ENCODE measurements at places on chromosomes 1 and 21. TPM values are rescaled to one million over a fixed set of nuclear protein-coding genes. Genes with fewer than 3 reads are reported as not detected.

DNA sequence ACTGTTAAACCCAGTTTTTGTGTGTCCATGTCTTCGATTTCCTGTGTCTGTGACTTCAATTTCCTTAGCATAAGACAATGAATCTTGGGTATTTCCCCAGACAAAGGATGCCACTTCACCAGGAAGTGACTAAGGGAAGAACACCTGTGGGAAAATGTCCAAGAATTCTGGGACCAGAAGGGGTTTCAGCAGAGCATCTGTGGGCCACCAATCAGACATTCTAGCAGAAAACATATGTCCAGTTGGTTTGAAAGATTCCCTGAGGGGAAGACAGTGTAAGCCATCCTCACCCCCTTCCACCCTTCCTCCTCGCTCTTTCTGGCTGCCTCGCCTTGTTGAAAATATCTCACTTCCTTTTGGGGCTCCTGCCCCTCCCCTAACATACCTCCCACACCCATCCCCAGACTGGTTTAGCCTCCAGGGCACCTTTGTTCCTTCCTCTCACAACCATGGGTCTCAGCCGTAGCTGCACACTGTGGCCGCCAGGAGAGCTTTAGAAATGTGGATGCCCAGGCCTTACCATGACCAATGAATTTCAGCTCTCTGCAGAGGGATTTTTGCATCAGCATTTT, 25.5 kb upstream of the IFNAR1 start:
- peaks cover 8% of the 10 kb centered on the region for H3K36me3 ChIP-seq
- H3K4me1 ChIP-seq = peaks cover 22% of the 10 kb centered on the region
- peak overlapping the region; percentile 24 for H3K27ac ChIP-seq
- no peak overlapping the region for H3K4me3 ChIP-seq

GRCh38 chr1:4227986-4228385, 327.9 kb upstream of the C1orf174 start:
- H3K4me3 ChIP-seq = no peak overlapping the region
- no peaks in the 10 kb centered on the region for H3K27me3 ChIP-seq
- H3K27ac ChIP-seq = no peak overlapping the region
- DNase-seq = no peak

GRCh38 chr21:45550522-45551210, 8.4 kb upstream of the SLC19A1 start:
- H3K27ac ChIP-seq = peak overlapping the region; percentile 8
- H3K4me3 ChIP-seq = no peak overlapping the region
- DNase-seq = peak; percentile 54
- H3K27me3 ChIP-seq = no peaks in the 10 kb centered on the region
- H3K36me3 ChIP-seq = no peaks in the 10 kb centered on the region

- no peak overlapping the region for H3K27ac ChIP-seq
- H3K36me3 ChIP-seq = no peaks in the 10 kb centered on the region
- no peak for DNase-seq
- no peaks in the 10 kb centered on the region for H3K27me3 ChIP-seq
- no peaks in the 10 kb centered on the region for H3K4me1 ChIP-seq
- no peak overlapping the region for H3K4me3 ChIP-seq
Measured at GRCh38 chr1:100585786-100586185, 47.8 kb downstream of the GPR88 start.

DNA sequence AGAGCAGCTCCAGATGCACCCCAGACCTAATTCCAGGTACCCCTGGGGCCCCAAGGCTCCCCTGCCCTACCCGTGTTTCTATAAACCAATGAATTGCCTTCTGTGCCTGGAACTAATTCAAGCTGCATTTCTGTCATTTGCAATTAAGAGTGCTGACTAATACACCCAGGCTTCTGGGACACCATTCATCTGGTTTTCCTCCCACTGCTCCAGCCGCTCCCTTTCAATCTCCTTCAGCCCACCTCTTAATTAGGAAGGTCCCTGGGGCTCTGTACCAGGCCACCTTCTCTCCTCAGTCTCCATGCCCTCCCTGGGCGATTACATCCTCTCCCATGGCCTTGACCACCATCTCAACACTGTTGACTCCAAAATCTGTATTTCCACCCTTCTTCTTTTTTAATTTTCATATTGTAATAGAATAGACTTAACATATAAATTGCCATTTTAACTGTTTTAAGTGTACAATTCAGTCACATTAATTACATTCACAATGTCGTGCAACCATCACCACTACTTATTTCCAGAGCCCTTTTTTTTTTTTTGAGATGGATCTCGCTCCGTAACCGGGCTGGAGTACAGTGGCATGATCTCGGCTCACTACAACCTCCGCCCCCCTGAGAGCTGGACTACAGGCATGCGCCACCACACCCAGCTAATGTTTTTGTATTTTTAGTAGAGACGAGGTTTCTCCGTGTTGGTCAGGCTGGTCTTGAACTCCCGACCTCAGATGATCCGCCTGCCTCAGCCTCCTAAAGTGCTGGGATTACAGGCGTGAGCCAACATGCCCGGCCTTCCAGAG, 9.2 kb upstream of the GJB3 start:
- peaks cover 6% of the 10 kb centered on the region for H3K27me3 ChIP-seq
- no peak overlapping the region for H3K27ac ChIP-seq
- no peak overlapping the region for H3K4me3 ChIP-seq
- no peaks in the 10 kb centered on the region for H3K4me1 ChIP-seq

Gene PLCH2
- 3.1 TPM for total RNA-seq

Gene PGBD2
- 7.2 TPM for total RNA-seq

Gene HAO2
- total RNA-seq = not detected

- H3K27me3 ChIP-seq = no peaks in the 10 kb centered on the region
- H3K36me3 ChIP-seq = no peaks in the 10 kb centered on the region
- H3K27ac ChIP-seq = no peak overlapping the region
- DNase-seq = no peak
Measured at GRCh38 chr1:180160357-180160756, 5.7 kb downstream of the QSOX1 start.

DNA sequence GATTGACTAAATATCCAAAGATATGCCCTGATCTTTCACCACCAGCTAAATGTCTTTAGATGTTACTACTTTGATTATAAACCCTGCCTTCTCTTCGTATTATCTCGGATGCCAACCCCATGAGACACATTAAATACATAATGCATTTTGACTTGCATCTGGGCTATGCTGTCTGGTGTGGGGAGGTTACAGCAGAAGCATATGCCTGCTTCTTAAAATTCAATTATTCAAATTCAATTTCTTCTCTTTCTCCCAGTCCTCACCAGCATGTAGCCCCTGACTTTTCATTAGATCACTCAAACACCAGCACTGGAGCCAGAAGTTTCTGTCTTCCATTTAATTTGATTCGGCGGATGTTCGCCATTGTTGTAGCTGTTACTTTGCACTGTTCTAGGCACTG, 360.7 kb upstream of the CAMK1G start:
- H3K27ac ChIP-seq = no peak overlapping the region
- no peaks in the 10 kb centered on the region for H3K36me3 ChIP-seq
- H3K4me1 ChIP-seq = no peaks in the 10 kb centered on the region
- no peak for DNase-seq
- no peak overlapping the region for H3K4me3 ChIP-seq

DNA sequence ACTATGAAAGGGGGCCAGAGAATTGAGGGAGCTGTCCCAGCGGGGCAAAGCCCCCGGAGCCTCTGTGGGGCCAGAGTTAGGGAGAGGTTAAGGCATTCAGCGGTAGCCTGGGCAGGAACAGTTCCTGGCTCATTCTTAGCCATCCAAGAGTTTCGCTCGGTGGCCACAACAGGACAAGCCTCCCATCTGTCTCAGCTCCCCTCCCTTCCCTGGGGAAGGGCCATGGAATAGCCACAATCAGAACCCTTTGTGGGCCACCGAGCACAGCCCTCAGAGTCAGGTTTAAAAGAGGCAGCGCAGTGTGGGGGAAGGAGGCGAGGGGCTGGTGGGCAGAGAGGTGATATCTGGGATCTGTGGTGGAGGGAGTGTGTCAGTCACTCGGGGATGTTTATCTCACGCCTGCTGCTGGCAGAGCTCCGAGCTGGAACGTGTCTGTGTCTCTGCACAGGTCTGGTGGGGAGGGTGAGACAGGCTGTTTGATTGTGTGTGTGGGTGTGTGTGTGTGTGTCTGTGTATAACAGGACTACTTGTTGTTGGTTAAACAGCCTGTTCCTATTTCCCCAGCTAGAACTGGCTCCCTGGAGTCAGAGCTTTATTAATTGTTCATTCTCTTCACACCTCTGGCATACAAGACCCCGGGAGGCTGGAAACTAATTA, 49.6 kb upstream of the GOLT1A start:
- no peaks in the 10 kb centered on the region for H3K27me3 ChIP-seq
- H3K36me3 ChIP-seq = no peaks in the 10 kb centered on the region
- no peak overlapping the region for H3K27ac ChIP-seq
- no peak overlapping the region for H3K4me3 ChIP-seq

Gene KANK4
- not detected for total RNA-seq

Gene CELA3A
- not detected for total RNA-seq

Gene LCE6A
- total RNA-seq = not detected

Measured in transverse colon (tissue), 4 donors.